ENCODE measurements at places on chromosomes 7 and 10.
A peak's percentile ranks its signal among the peaks of the same experiment; 100 is the strongest.

DNA sequence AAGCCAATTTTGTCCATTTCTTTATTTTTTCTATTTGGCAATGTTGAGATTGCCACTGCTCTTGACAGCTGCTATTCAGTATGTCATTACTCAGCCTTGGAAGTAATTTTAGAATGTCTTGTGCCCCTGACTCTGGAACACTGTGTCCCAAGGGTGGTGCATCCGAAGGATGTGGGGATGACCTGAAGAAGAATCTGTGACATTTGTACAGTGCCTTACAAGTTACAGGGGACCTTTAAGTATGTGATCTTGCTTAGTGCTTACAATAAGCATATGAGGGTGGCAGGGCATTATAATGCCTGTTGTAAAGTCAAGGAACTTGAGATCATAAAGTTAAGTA, 239.5 kb downstream of the REEP3 start:
- DNase-seq, result no peak

DNA sequence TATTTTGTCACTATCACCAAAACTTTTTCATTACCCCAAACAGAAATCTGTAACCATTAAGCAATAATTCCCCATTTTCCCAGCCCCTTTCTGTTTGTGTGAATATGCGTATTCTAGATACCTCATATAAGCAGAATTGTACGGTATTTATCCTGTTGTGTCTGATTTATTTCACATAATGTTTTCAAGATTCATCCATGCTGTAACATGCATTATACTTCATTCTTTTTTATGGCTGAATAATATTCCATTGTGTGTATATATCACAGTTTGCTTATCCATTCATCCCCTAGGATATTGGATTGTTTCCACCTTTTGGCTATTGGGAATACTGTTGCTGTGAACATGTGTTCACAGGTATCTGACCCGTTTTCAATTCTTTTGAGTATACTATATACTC, 26.5 kb downstream of the GALNT11 start:
- no peak for DNase-seq

- no peak for DNase-seq
Measured at GRCh38 chr7:10803720-10804119, 170.0 kb upstream of the PHF14 start.

DNA sequence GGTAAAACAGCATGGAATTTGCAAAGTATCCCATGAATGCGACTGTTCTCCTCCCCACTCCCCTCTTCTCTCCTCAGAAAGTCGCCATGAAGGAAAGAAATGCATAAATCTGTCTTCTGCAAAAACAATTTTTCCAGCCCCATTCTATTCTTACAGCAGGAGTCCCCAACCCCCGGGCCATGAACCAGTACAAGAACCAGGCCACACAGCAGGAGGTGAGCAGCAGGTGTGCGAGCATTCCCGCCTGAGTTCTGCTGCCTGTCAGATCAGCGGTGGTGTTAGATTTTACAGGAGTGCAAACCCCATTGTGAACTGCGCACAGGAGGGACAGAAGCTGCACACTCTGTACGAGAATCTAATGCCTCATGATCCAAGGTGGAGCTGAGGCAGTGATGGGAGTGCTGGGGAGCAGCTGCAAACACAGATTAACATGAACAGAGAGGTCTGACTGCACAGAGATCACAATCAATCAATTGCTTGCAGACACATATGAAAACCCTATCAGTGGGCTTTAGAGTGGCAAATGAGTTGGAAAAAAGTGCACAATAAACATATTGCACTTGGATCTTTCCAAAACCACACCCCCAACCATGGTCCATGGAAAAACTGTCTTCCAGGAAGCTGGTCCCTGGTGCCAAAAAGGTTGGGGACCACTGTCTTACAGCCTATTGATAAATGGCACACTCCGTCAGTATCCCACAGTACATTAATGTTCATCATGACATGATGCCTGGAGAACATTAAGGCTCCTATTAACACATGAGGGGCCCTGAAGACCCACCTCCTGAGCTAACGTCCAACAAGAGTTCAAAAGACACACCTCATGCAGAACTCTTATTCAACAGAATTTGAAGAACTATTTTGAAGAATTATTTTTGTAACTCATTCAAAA, 205.0 kb downstream of the PTPRN2 start:
- no peak for DNase-seq

DNA sequence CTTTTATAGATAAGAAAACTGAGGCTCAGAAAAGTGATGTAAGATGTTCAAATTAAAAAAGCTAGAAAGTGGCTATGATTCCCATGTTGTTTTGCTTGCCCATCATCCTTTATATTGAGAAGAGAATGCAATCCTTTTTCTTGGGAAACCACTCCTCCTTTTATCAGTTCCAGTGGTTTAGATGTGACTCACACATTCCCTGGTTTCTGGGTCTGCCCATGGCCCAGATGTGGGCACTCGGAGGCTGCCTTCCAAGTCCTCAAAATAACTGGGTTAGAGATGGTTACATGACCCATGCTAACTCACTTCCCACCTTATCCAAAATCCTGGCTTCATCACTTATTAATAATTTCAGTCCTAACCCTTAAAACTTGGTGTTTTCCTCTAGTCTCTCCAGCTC, 550.0 kb downstream of the MDFIC start:
- no peak for DNase-seq

DNA sequence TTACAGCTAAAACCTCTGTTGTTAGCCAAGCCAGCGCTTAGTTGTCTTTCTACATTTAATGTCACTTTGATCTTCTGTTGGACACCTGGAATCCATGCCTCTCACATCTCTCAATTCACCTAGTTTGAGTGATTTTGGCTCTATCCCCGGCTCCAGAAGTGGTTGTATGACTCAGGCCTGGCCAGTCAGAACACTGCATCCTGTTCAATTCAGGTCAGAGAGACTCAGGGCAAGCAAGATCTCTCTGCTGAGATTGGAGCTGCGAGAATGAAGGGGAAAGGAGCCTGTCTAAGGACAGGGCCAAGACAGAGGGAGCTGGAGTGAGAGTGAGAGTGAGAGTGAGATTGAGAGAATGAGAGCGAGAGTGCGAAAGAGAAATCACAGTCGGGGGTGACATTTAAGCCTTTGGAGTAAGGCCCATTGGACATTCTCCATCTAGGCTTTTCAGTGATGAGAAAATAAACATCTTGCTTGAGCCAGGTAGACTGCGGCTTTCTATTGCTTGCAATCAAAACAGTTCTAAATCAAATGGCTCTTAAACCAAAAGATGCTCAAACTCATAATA, 83.3 kb upstream of the DYNC1I1 start:
- DNase-seq, result no peak

- DNase-seq, result no peak
Measured at GRCh38 chr7:26549281-26549944, 257.8 kb downstream of the SNX10 start.

DNA sequence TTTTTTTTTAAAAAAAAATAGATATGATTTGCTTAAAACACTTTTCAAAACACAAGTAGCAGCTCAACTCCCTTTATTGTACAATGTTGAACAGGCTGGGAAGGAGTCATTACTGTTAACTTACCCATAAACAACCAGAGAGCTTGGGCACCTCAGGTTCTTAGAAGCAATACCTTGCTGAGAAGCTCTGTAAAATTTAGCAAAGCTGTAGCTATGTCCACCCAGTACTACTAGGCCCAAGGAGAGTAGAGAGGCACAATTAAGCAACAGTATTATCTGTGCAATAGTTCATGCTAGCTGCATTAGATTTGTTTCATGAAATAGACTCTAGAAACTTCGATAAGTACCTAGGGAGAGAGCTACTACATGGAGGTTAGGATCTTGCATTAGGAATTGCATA, 32.0 kb downstream of the SEMA3A start:
- DNase-seq, result no peak

GRCh38 chr7:137563981-137564380, 220.4 kb upstream of the PTN start:
- no peak for DNase-seq

GRCh38 chr7:29248713-29249382, 54.3 kb downstream of the CHN2 start:
- DNase-seq, result no peak

DNA sequence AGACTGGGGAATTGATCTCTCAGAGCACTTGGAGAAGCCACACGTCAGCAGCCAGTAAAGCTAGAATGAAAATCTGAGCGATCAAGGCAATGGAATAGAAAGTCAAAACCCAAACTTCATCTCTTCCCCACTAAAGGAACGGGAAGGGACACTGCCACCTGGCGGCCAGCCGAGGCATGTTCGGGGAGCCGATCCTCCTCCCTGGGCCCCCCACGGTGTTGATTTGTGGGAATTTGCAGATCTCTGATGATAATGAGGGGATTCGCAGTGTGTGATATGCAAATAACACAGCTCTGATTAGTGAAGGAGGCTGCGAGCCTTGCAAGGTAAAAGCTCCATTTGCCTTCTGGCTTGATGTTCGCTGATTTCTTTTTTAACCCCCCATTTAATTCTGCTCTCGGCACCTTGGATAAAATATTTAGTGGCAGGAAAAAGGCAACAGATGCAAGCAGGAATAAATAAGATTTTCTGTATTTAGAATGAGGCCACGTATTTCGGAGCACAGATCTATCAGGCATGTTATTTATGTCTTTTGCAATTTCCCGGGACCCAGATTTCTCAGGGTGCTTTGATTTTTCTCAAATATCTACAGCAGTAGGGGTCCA, 258.6 kb downstream of the PAXIP1 start:
- no peak for DNase-seq

- DNase-seq, result no peak
Measured at GRCh38 chr7:50310361-50310760, 5.8 kb downstream of the IKZF1 start.

GRCh38 chr7:27171325-27171636, 2.8 kb downstream of the HOXA10 start:
- DNase-seq, result no peak

DNA sequence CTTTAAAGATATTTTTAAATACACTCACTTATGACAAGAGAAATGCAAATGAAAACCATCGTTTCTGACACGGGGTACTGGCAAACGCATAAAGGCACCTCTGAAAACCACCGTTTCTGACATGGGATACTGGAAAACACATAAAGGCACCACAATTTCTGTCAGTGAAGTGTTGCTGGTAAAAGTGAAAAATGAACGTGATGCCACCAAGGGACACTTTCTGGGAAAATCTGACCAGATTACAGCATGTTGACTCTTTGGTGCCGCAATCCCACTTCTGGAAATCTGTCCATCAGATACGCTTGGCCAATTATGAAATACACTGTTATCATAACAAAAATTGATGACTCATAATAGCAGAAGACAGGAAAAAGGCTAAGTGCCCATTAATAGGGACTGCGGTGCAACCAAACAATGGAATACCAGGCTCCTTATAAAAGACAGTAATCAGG, 131.7 kb downstream of the ZMYND11 start:
- no peak for DNase-seq

DNA sequence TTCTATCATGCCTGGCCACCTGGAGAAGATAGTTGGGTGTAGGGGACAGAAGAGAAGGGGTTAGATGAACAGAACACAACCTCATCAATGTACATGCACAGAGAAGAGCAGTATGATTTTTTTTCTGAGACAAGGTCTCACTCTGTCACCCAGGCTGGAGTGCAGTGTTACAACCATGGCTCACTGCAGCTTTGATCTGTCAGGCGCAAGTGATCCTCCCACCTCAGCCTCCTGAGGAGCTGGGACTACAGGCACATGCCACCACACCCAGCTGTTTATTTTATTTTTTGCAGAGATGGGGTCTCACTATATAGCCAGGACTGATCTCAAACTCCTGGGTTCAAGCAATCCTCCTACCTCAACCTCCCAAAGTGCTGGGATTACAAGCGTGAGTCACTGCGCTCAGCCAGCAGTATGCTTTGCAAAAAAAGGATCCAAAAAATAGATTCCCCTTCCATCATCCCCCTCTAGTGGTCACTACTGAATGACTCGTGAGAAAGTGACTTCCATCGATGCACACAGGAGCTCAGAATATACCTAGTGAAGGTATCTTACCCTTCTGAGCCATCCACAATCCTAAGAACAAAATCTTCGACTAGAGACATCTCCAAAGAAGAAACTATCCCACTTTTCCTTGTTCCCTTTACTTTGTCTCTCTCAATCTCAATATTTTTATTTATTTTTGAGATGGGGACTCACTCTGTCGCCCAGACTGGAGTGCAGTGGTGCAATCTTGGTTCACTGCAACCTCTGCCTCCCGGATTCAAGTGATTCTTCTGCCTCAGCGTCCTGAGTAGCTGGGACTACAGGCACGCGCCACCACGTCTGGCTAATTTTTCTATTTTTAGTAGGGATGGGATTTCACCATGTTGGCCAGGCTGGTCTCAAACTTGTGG, 21.0 kb downstream of the ZCWPW1 start:
- DNase-seq, result peak; percentile 59

DNA sequence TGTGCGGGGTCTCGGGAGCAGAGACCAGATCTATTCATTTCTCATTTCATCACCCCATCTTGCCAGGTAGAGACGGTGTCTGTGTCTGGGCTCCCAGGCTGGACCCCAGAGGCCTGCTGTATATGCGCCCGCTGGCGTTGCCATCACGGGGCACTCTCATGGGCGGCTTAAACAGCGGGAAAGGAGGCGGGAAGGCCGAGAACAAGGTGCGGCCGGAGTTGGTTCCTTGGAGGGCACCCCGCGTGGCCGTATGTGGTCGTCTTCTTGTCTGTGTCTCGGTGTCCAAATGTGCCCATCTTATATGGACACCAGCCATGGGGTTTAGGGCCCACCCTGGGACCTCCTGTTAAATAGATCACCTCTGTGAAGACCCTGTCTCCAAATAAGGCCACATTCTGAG, 2.1 kb upstream of the CFAP46 start:
- DNase-seq, result no peak

GRCh38 chr10:72072046-72072445, 16.3 kb downstream of the SPOCK2 start:
- no peak for DNase-seq

- no peak for DNase-seq
Measured at GRCh38 chr7:150961510-150962289, 16.4 kb downstream of the KCNH2 start.

DNA sequence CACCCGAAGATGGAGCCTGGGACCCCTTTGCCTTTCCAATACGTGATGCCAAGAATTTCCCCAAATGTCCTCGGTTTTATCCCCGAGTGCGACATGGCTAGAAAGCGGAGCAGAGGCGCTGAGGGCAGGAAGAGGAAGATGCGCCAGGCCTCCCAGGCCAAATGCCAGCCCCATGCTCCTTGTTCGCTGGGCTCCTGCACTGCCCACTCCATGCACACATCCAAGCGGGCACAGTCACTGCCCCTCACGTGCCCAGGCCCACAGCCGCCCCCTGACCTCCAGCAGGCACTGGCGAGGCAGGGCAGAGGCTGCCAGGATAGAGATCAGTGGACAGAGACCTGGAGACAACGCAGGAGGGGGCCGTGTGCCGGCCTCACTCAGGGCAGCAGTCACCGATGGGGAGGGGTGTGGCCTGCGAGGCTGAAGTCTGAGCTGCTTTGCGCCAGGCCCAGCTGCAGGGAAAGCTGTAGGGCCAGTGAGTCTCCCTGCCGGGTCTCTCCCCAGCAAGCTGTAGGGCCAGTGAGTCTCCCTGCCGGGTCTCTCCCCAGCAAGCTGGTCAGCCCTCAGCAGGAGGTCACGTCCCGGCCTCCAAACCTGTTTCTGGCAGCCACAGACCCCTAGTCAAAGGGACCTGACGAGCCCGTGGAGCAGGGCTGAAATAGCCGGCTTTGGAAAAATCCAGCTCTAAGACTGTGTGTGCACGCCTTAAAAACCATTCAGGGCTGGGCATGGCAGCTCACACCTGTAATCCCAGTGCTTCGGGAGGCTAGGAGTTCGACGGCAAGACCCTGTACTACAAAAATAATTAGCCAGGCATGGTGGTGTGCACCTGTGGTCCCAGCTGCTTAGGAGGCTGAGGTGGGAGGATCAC, 100.6 kb upstream of the DIP2C start:
- no peak for DNase-seq
